ENCODE measurements at places on chromosomes 12 and 14.

- DNase-seq: no peak
Observed at GRCh38 chr14:103296007-103296406, 38.0 kb upstream of the EIF5 start.

DNA sequence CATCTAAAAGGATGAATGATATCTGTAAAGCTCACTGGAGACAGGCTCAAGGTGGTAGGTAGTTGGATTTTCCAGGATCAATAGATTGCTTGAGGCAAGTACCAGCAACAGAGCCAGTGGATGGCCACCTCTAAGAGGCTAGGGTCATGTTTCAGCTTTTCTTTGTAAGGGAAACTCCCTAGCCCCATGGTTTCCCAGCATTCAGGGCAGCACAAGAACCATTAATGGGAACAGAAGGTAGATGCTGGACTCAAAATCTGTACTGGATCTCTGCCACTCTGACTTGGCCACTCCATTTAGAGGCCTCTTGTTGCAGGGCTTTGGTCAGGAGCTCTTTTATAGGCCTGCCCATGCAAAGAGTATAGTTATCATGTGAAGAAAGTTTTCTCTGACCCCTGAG lies 76.1 kb upstream of the DYRK2 start:
- no peak for DNase-seq

DNA sequence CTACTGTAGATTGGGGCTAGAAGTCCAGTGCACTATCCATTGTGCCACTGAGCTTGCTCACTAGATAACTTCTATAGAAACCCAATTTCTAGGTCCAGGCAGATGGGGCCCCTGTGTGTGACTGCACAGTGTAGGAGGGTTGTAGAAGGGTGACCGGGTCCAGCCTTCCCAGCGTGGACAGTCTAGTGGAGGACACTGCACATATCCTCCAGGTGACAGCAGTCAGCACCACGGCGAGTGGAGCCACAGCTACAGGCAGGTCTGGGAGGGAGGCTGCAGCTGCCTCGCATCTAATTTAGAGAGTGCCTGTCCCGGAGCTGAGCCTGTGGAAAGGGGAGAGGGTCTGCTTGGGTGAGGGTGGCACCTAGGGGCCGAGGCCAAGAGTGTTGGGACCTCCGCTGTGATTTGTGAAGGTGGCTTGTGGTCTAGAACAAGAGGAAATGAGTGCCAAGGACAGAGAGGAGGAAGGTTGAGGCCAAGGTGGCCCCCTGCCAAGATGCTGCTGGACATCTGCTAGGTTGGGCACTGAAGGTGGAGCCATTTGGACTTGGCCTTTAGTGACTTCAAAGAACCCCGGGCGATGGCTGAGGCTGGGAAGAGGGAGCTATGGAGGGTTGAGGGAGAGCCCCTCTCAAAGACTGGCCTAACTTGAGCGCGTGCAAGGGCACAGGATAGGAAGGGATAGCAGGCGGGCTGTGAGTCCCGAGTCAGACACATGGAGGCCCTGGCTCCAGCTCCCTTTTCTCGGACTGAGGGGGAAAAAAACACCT lies 46.0 kb upstream of the TRAF3 start:
- DNase-seq: no peak

DNA sequence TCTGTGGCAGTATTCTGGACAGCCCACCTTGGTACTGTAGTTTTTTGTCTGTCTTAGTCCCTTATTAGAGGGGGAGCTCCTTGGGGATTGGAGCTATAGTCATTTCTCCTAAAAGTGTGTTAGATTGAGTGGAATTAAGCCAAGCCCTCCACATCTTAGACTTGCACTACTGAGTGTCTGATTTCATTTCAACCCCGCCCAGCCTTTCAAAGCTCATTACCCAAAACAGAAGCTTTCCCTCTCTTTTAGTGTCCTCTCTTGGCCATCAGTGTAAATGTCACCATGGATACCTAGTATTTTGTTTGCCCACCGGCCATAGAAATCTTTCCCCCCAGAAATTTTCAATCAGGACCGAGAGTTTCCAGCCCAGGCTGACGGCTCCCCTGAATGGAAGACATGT lies 74.5 kb downstream of the LRRC74A start:
- no peak for DNase-seq

- DNase-seq: no peak
Observed at GRCh38 chr14:91606851-91607250, 96.7 kb upstream of the PPP4R3A start.

DNA sequence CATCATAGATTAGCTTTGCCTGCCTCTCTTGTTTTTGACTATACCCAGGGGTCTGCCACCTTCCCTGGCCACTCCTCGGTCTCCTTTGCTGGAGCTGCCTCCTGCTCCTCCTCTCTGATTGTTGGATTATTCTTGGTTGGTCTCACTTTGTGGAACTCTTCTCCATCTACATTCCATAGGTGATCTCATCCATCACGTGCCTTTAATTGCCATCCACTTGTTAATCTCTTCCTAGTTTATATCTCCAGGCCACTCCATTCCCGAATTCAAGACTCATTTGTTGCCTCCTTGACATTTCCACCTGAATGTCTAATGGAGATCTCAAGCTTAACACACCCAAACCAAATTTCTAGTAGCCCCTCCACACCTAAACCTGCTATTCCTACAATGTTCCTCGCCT lies 5.4 kb downstream of the POLR3B start:
- no peak for DNase-seq

DNA sequence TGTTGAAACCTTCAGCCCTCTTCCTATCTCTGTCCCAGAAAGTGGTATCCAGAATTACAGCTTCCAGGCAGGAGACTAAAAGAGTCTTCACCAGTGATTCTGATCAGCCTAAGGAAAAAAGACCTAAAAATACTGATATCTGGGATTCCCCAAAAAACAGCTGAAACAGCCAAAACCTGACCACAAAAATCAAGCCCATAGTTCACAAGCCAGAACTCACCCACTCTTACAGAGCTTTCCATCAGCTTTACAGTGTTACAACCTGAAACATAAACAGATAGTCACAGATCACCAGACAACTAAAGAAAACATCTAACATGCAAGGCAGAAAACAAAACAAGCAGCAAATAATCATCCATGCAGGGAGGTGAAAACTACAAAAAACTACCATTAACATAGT lies 26.0 kb upstream of the TSPAN8 start:
- no peak for DNase-seq

- no peak for DNase-seq
Observed at GRCh38 chr14:61033855-61034254, 52.8 kb downstream of the SLC38A6 start.

- no peak for DNase-seq
Observed at GRCh38 chr12:29207120-29207519, 58.0 kb downstream of the FAR2 start.

DNA sequence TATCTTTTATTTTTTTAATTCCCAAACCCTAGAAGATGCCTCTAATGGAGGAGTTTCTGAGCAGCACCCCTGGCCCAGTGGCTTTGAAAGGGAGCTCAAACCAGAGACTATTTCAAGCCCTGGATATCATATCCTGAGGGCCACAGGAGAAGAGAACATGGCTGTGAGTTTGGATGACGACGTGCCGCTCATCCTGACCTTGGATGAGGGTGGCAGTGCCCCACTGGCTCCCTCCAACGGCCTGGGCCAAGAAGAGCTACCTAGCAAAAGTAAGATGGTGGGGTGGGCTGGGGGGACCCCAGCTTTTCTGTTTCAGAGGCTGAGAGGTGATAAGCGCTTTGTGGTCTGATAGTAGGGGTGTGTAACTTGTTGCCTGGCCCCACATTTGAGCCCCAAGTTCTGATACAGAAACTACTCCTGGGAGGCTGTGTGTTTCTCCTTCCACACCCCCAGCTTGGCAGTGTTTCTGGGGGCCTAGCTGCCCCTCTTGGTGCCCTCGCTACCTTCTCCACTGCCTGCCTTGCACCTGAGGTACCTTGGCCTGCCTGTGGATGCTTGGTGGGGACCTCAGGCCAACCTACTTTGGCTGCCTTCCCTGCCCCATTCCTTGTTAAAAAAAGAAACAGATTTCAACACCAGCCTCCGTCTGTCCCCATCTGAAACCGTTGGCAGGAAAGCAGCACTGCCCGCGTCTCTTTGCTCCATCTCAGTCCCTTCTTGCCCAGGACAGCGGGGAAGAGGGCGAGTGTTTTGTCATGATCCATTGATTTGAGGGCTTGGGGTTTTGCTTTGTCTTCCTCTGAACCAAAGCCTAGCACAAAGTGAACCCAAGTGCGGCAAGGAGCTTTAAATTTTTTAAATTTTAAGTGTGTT lies 5.7 kb downstream of the TPCN1 start:
- no peak for DNase-seq

- DNase-seq: no peak
Observed at GRCh38 chr14:63764103-63764502, 36.2 kb upstream of the SGPP1 start.

DNA sequence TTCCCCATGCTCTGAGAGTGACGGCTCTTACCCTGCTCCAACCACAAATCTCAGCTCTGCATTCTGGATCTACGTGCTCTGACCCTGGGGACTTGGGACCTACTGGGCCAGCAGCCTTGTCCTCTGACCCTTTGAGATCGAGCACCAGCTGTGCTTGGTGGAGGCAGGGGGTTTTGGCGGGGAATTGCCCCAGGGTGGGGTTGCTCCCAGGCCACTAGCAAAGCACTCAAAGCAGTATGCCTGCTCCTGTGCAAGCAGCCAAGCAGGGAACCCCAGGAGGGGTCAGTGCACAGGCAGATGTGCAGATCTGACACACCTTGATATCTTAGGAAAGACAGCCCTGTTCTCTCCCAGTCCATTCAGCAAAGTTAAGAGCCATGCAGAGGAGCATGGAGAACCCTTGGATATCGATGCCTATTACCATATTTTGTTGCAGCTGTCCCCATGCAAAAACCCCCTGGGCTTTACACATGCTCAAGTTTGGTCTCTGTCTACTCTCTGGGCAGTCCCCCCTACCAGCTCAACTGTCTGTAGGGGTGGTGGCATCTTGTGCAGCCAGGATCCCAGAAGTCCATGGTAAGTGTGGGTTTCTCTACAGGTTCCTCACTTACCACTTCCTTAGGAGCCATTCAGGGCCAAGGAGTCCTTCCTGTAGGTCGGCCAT lies 319.0 kb downstream of the TMTC2 start:
- DNase-seq: no peak

- DNase-seq: no peak
Observed at GRCh38 chr14:24143511-24143910, 2.1 kb upstream of the EMC9 start.

DNA sequence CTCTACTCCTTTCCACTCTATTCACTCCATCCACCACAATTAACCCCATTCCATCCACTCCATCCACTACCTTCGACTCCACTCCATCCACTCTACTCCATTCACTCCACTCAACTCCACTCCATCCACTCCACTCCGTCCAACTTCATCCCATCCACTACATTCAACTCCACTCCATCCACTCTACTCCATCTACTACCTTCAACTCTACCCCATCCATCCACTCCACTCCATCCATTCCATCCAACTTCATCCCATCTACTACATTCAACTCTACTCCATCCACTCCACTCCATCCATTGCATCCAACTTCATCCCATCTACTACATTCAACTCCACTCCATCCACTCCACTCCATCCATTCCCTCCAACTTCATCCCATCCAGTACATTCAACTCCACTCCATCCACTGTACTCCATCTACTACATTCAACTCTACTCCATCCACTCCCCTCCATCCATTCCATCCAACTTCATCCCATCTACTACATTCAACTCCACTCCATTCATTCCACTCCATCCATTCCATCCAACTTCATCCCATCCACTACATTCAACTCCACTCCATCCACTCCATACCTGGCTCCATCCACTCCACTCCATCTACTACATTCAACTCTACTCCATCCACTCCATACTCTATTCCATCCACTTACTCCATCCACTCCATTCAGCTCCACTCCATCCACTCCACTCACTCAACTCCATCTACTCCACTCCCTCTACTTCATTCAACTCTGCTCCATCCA lies 16.4 kb downstream of the HNF1A start:
- no peak for DNase-seq

- no peak for DNase-seq
Observed at GRCh38 chr14:94750371-94750770, 19.5 kb downstream of the GSC start.

GRCh38 chr12:75489187-75489586 lies 8.6 kb downstream of the GLIPR1 start:
- DNase-seq: no peak

- DNase-seq: no peak
Observed at GRCh38 chr12:4506870-4507269, 31.8 kb upstream of the RAD51AP1 start.
